Bladder microvascular endothelial cell (primary cell): ENCODE measurements at places on chromosomes 12 and 14. TPM values are rescaled to one million over a fixed set of nuclear protein-coding genes. Genes with fewer than 3 reads are reported as not detected.

The OTX2 gene
- not detected in 2 replicates for total RNA-seq

The OR6C76 gene
- not detected in 2 replicates for total RNA-seq

The CREBL2 gene
- total RNA-seq = 24.4 and 37.3 TPM in 2 replicates

The PRB2 gene
- total RNA-seq = not detected in 2 replicates

The CLEC4E gene
- not detected in 2 replicates for total RNA-seq

The KRT6B gene
- total RNA-seq = 0.13 and 0.32 TPM in 2 replicates

The LIN7A gene
- 0.31 and 0.32 TPM in 2 replicates for total RNA-seq

The LHX5 gene
- total RNA-seq = not detected in 2 replicates

The MYBPC1 gene
- not detected in 2 replicates for total RNA-seq

The FANCM gene
- total RNA-seq = 6.3 and 12.5 TPM in 2 replicates

The SPATS2 gene
- 20.2 and 31.6 TPM in 2 replicates for total RNA-seq

The PMCH gene
- not detected in 2 replicates for total RNA-seq

The MSI1 gene
- total RNA-seq = not detected in 2 replicates

The RBP5 gene
- total RNA-seq = 0.32 and 0.38 TPM in 2 replicates

The NKX2-1 gene
- not detected in 2 replicates for total RNA-seq

The C12orf60 gene
- total RNA-seq = 1.1 and 1.3 TPM in 2 replicates

The CMA1 gene
- not detected in 2 replicates for total RNA-seq

The GPR162 gene
- 0.50 and 1.5 TPM in 2 replicates for total RNA-seq

The SLC4A8 gene
- 0.97 and 2.1 TPM in 2 replicates for total RNA-seq

The CCDC196 gene
- not detected in 2 replicates for total RNA-seq

The FITM1 gene
- total RNA-seq = 0.13 TPM in 1 of 2 replicates, not detected in the other

The FGF6 gene
- not detected in 2 replicates for total RNA-seq

The ASB8 gene
- 12.0 and 16.4 TPM in 2 replicates for total RNA-seq

The SLC5A8 gene
- total RNA-seq = not detected in 2 replicates

The CEP170B gene
- 7.3 and 11.8 TPM in 2 replicates for total RNA-seq

The OTOGL gene
- 0.16 and 0.38 TPM in 2 replicates for total RNA-seq

The RFX4 gene
- not detected in 2 replicates for total RNA-seq

The C12orf54 gene
- not detected in 2 replicates for total RNA-seq

The STON2 gene
- total RNA-seq = 0.49 and 59.4 TPM in 2 replicates

The OAS1 gene
- 7.1 and 31.3 TPM in 2 replicates for total RNA-seq

The CCDC198 gene
- total RNA-seq = not detected in 2 replicates

The MANSC4 gene
- total RNA-seq = not detected in 2 replicates

The PTGER2 gene
- under 0.01 and 0.06 TPM in 2 replicates for total RNA-seq

The KRT8 gene
- 3.7 and 8.6 TPM in 2 replicates for total RNA-seq

The SLC41A2 gene
- 5.5 and 17.8 TPM in 2 replicates for total RNA-seq

The LAG3 gene
- 0.13 and 0.16 TPM in 2 replicates for total RNA-seq

The INSM2 gene
- total RNA-seq = 0.06 TPM in 1 of 2 replicates, not detected in the other

The CCDC184 gene
- 0.06 TPM in 1 of 2 replicates, not detected in the other for total RNA-seq

The CFAP73 gene
- total RNA-seq = not detected in 2 replicates

The BCL2L14 gene
- total RNA-seq = not detected in 2 replicates

The BHLHE41 gene
- total RNA-seq = 0.06 TPM in 1 of 2 replicates, not detected in the other

The TSHR gene
- total RNA-seq = not detected in 2 replicates

The PTHLH gene
- 0.25 TPM in 1 of 2 replicates, not detected in the other for total RNA-seq

The SALL2 gene
- 0.49 and 1.1 TPM in 2 replicates for total RNA-seq
